ENCODE measurements at places on chromosomes 4 and X. TPM values are rescaled to one million over a fixed set of nuclear protein-coding genes. Genes with fewer than 3 reads are reported as not detected.

GRCh38 chrX:115949900-115950822, 220.4 kb upstream of the AGTR2 start:
- H3K27ac ChIP-seq: no peak overlapping the region
- H3K27me3 ChIP-seq: no peaks in the 10 kb centered on the region
- no peak overlapping the region for H3K4me3 ChIP-seq
- no peak for DNase-seq

GRCh38 chrX:136759968-136760367, 20.8 kb downstream of the ARHGEF6 start:
- H3K4me1 ChIP-seq: peaks cover 52% of the 10 kb centered on the region
- H3K4me3 ChIP-seq: no peak overlapping the region
- DNase-seq: no peak
- H3K27me3 ChIP-seq: no peaks in the 10 kb centered on the region
- peak overlapping the region; percentile 53 for H3K27ac ChIP-seq
- peaks cover 16% of the 10 kb centered on the region for H3K36me3 ChIP-seq

FGF16 gene
- total RNA-seq: not detected

- H3K36me3 ChIP-seq: peaks cover 36% of the 10 kb centered on the region
- no peak for DNase-seq
- no peak overlapping the region for H3K4me3 ChIP-seq
- no peak overlapping the region for H3K27ac ChIP-seq
- no peaks in the 10 kb centered on the region for H3K27me3 ChIP-seq
- H3K4me1 ChIP-seq: no peaks in the 10 kb centered on the region
These were observed 18.4 kb downstream of the PRPS1 start for GRCh38 chrX:107646735-107647134.

GRCh38 chr4:106494066-106494465, 125.5 kb upstream of the GIMD1 start:
- H3K36me3 ChIP-seq: no peaks in the 10 kb centered on the region
- H3K4me1 ChIP-seq: no peaks in the 10 kb centered on the region
- peaks cover 3% of the 10 kb centered on the region for H3K27me3 ChIP-seq
- DNase-seq: no peak
- no peak overlapping the region for H3K4me3 ChIP-seq

- no peak overlapping the region for H3K27ac ChIP-seq
- no peaks in the 10 kb centered on the region for H3K27me3 ChIP-seq
- DNase-seq: no peak
- H3K4me1 ChIP-seq: no peaks in the 10 kb centered on the region
These were observed 57.1 kb downstream of the KIAA0232 start for GRCh38 chr4:6839579-6839978.

SOWAHD gene
- 0.30 TPM for total RNA-seq

DNA sequence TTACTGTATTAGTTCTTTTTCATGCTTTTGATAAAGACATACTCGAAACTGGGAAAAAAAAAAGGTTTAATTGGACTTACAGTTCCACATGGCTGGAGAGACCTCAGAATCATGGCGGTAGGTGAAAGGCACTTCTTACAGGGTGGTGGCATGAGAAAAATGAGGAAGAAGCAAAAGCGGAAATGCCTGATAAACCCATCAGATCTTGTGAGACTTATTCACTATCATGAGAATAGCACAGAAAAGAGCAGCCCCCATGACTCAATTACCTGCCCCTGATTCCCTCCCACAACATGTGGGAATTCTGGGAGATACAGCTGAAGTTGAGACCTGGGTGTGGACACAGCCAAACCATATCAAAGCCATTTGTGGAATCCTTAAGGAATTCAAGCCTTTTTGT, 1238.9 kb downstream of the ADGRL3 start:
- no peaks in the 10 kb centered on the region for H3K4me1 ChIP-seq
- no peak for DNase-seq
- H3K36me3 ChIP-seq: peaks cover 4% of the 10 kb centered on the region
- H3K27me3 ChIP-seq: no peaks in the 10 kb centered on the region

GRCh38 chr4:107603430-107603829, 116.6 kb downstream of the PAPSS1 start:
- DNase-seq: no peak
- H3K27ac ChIP-seq: no peak overlapping the region
- peaks cover 2% of the 10 kb centered on the region for H3K27me3 ChIP-seq
- no peaks in the 10 kb centered on the region for H3K36me3 ChIP-seq

DNA sequence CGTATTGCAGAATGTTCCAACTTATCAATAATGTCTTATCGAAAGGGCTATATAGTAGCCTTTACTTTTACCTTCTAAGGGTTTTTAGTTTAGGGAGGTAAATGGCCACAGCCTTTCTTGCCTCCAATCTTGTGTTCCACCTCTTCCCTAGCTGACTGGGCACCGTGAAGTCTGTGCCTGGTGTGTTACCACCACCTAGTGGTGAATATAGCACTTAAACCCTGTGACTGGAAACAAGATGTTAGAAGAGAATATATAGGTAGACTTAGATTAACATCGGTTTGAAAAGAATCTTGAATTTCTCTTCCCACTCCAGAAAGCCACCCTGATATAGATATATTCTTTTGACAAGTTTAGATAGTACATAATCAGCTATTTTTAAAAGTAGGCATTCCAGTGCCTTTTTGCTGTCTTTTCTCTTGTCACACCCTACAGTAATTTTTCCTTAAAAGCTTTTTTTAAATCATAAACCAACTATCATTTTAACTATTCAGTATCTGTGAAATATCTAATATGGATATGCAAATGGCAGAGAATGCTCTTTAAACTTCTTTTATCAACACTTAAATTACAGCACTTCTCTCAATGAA, 27.8 kb upstream of the ADH7 start:
- no peaks in the 10 kb centered on the region for H3K36me3 ChIP-seq
- H3K27me3 ChIP-seq: no peaks in the 10 kb centered on the region
- peak; percentile 70 for DNase-seq
- H3K27ac ChIP-seq: no peak overlapping the region
- H3K4me1 ChIP-seq: no peaks in the 10 kb centered on the region
